ENCODE measurements at places on chromosomes 2 and 18.

GRCh38 chr2:100730290-100730868, 89.6 kb upstream of the NPAS2 start:
- DNase-seq = peak; percentile 74

DNA sequence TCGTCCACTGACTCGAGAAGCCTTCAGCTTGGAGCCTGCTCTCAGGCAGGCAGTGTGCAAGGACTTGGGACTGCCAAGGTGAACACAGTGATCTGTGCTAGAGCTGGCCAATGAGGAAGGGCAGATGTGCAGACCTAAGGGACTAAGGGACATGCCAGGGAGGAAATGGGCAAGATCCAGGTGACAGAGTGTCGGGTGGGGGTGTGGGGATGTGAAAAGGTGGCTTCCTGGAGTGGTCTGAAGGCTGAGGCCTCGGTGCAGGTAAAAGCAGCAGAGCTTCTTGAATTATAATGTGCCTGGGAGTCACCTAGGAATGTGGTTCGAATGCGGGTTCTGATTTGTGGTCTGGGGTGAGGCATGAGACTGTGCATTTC, 42.0 kb downstream of the STEAP3 start:
- DNase-seq = no peak

- DNase-seq = no peak
Observed at GRCh38 chr2:24981411-24982136, 9.8 kb upstream of the DNAJC27 start.

GRCh38 chr18:57194070-57194469, 47.2 kb downstream of the BOD1L2 start:
- DNase-seq = no peak

GRCh38 chr2:15206419-15206818, 354.7 kb downstream of the NBAS start:
- DNase-seq = no peak

DNA sequence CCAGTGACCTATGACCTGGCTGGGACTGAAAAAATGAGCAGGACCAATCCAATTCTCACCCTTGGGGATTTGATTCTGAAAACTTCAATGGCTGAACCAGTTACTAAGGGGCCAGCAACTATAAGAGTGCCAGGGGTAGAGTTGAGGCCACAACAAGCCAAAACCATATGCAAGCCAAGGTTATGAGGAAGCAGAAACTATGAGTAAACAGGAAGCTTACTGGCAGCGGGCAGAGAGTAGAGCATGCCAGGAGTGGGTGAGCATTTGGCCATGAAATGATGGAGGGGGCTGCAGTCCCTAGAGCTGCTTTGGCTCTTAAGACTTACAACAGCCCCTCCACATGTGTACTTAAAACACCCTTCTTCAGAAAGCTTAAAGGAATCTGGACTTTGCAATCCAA, 82.4 kb downstream of the RBMS1 start:
- peak; percentile 53 for DNase-seq

- no peak for DNase-seq
Observed at GRCh38 chr18:30915336-30915988, 127.1 kb downstream of the DSC3 start.

GRCh38 chr18:20971886-20972267, 139.7 kb downstream of the ROCK1 start:
- no peak for DNase-seq

DNA sequence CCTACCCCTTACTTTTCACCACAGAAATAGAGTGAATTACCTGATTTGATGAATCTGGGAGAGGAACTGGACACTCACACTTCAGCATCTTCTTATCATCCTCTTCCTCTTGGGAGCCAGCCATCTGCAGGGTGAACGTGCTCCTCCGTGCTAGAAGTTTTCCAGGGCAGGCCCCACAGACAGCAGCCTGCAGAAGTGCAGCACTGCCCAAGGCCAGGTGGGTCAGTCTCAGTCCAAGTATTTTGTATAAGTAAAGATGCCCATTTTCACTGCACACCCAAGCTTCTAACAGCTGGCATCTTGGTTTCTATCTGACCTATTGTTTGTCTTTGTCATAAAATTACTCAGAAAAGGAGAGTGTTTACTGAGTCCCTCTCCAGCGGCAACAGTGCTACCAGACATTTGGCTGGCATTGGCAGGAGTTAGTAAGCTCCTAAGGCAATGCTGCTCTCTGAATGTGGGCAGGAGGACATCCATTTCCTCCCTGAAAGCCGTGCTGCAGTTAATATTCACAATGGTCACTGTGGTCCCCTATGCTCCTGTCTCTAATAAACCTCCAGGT, 222.6 kb upstream of the CTAGE1 start:
- no peak for DNase-seq

DNA sequence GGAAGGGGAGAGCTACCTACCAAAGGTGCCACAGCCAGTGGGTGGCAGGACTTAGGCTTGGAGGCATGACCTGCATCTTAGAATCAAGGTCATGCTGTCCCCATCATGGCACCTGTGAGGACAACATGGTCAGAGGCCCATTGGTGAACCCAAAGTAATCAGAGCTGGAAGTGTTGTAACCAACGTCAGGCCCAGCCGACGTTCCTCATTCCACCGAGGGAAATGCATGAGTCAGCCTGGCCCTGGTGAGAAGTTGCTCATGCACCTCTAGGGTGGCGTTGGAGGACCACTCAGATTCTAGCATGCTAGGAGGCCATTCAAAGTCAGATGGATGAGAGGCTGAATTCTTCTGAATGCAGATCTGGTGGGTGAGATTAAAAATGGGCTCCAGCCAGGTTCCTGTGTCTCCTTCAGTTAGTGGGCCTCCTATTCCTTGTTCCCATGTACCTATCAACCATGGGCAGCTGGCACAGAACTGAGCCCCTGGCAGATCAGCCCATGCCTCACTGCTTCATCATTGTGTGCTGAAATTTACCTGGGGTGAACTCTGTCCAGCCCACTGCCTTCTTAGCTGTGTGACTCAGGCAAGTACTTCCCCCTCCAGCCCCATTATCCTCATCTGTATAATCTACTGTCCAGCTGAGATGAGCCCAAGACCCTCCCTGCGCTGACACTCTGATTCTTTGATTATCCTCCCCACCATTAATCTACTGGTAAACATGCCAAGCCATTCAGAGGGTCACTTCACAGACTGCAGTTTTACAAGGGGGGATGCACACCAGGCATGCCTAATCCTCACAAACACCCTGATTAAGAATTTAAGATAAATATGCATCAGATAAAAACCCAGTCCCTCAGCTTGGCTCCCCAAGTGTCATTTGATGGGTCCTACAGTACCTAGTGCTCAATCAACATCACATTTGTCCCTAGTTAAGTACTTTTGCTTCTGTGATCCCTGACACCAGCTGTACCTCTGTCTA, 14.0 kb downstream of the SLC14A2 start:
- no peak for DNase-seq

DNA sequence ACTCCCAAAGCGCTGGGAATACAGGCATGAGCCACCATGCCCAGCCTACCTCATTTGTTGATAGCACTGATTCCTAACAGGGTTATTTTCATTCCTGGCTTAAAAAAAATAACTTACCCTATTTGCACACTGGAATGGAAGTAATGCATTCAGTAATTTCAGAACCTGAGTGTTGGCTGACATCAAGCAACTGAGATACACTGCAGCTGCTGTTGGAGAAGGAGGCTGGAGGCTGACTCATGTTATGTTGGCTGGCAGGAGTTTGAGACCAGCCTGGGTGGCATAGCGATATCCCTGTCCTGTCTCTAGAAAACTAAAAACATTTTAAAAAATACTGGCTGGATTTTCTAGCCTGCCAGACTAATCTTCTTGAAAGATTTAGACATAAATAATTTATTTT, 385.1 kb upstream of the MEX3C start:
- no peak for DNase-seq

- no peak for DNase-seq
Observed at GRCh38 chr2:43840965-43841364, 2.2 kb downstream of the ABCG8 start.

- no peak for DNase-seq
Observed at GRCh38 chr2:223621901-223622300, 19.7 kb upstream of the SCG2 start.

DNA sequence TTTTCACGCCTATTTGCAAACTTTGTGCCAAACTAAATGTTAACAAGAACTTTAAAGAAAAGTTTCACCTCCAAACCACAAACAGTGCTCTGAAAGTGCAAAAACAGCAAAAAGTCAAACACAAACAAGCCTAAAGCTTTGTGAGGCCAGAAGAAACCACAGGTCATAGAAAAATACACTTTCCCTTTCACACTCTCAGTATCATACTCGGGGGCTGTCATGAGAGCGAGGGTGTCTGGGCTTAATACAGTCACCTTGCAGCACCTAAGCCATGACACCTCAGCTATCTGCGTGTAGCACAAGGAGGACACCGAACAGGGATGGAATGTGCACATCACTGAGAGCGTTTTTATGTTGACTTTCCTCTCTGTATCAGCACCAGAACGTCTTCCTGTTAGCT, 26.6 kb upstream of the SEH1L start:
- peak; percentile 39 for DNase-seq

DNA sequence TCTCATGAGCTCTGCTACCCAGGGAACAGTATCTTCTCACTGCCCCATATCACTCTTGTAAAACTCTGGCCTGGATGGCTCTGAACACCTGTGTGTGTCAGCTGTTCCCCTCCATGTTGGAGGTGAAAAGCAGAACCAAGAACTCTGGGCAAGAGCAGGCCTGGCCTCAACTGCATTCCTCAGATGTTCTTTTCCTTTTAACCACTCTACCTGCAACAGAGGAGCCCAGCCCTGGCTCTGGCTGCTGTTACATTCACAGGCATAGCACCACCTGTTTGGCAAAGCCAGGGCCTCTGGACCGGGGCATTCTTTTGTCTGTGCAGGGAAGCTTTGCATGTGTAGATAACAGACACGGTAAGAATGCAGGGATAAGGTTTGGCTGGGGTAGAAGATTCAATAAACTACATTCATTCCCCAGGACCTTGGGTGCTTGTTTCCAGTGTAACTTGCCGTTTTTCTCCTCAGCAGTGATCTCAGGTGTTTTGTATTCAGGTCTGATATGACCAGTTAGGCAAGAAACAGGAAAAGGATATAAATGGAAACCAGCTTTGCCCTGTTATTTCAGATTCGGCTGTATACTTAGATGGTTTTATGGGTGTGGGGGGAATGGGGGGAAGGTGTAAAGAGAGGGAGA, 95.1 kb downstream of the SPTBN1 start:
- DNase-seq = no peak

DNA sequence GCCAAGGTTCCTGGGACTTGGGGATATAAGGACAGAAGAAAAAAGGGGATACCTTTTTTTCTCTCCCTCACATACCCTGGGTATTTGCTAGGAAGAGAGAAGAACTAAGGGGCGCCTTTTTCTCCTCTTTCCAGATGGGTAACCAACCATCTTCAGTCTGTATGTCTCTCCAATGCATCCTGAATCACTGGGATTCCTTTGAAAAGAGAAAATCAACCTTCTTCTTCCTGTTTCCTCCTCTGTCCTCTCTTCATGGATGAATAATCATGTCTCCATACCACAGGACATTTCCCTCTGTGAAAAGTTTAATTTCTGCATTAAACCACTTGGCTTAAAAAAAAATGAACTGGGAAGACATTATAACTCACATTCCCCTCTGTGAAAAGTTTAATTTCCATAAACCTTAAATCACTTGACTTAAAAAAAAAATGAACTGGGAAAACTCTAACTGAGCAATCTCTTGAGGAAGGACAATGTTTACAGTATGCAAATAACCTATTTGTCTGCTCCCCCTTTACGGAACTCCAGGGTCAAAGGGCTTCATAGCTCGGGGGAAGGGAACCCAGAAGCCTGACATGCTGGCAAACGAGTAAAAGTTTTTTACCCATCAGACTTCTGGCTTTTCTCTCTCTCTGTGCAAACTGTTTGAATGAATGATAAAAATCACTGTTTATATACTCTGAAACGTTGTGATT, 56.7 kb upstream of the FAM98A start:
- DNase-seq = no peak

DNA sequence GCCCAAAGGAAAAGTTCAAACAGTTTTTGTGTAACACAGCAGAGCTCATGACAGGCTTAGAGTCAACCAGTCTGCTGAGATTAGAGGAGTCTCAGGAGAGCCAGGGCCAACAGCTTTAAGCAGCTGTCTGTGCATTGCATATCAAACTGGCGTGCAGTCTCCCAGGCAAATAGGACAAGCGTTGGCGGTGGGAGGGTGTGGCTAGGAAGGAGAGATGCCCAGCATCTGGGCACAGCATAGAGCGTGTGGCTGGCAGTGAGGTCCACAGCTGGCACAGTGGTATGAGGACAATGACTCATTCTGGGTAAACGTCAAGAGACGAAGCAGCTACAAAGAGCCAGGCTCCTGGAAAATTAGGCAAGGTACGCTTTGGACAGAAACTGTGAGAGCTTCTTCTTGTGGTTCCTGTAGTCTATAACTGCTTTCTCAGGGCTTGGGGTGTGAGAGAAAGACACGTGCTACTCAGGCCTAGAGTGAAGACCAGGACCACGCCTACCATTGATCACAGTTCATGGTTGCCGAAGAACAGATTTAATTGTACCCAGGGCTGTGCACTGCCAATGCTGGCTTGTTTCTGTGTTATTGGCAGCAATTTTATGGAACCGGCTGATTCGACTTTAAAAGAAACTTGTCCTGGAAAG, 14.8 kb downstream of the ZAP70 start:
- DNase-seq = no peak

- peak; percentile 77 for DNase-seq
Observed at GRCh38 chr18:48676756-48677368, 138.0 kb downstream of the CTIF start.

DNA sequence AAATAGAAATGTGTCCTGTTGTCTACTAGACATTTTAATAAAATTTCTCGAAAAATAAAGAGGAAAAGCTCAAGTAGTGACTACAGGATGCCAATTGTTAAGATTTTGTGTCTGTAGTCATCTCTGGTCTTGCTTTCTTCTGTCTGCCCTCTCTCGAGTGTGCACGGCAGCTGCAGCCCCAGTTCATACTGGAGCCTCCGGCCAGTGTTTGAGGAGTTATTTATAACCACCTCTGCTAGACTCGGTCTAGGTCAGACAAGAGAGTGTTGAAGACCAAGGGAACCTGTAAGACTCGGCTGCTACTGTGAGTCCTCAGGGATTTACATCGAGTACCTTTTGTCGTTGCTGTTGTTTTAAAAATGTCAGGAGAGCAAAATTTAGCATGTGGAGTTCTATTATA, 810.1 kb upstream of the POU3F3 start:
- DNase-seq = no peak

DNA sequence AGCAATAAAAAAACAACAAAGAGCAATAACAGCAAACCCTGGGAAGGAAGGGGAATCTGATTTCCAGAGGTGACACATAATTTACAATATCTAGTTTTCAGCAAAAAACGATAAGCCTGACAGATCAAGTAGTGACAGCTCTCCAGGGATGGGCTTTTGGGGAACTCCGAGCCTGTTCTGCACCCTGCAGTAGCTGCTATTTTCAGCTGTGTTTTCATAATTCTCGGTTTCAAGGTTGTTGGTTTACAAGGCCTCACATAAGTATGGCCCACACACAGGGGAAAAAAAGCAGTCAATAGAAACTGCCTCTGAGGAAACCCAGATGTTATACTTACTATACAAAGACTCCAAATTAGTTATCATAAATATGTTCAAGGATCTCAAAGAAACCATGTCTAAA, 67.7 kb upstream of the CTLA4 start:
- DNase-seq = no peak

- no peak for DNase-seq
Observed at GRCh38 chr2:61420991-61421544, 49.8 kb downstream of the USP34 start.

Measured in activated naive CD4-positive, alpha-beta T cell treated with anti-CD3 and anti-CD28 coated beads, Interleukin-2, amount 10 ng/mL, durations not matched to agents 7 days and 5 days (primary cell).